Activated CD4-positive, alpha-beta T cell treated with anti-CD3 and anti-CD28 coated beads for 4 hours (primary cell): ENCODE measurements at places on chromosomes 3 and 15.

GRCh38 chr3:169813278-169813677 is 574 bp upstream of the LRRC34 start:
- DNase-seq: no peak

DNA sequence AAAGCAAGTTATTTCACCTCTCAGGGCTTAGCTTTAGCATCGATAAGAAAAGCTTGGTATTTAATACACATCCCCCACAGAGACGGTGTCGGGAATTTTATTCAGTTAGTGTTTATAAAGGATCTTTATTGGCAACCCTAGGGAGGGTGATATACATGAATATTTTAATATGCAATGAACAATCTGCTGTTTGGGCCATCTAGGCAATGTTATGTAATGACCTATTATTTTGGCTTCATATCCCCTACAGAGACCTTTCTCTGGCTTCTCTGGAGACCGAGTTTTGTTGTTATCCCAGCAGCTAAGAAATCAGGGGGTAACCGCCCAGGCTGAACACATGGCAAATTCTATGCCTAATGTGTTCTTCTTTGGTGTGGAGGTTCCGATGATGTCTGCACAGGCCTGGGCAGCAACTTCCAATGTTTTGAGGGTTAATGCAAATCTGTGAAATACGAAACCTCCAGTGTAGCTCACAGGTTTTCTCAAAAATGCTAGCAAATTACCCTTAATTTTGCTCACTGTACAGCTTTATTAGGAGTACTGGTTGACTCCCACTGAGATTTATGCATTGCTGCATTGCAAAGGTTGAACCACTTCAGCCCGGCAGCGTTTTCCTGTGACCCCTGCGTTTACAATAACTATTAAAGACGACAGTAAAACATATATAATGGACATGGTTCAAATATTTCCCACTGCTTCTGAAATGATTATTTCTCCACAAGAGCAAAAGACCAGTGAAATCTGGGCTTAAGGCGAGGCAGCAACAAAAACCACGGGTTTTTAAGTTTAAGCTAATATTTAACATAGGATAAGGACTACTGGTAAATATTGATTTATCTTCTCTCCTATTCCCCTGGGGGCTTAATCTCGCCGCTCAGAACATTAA is 298.3 kb upstream of the NR2E3 start:
- no peak for DNase-seq

DNA sequence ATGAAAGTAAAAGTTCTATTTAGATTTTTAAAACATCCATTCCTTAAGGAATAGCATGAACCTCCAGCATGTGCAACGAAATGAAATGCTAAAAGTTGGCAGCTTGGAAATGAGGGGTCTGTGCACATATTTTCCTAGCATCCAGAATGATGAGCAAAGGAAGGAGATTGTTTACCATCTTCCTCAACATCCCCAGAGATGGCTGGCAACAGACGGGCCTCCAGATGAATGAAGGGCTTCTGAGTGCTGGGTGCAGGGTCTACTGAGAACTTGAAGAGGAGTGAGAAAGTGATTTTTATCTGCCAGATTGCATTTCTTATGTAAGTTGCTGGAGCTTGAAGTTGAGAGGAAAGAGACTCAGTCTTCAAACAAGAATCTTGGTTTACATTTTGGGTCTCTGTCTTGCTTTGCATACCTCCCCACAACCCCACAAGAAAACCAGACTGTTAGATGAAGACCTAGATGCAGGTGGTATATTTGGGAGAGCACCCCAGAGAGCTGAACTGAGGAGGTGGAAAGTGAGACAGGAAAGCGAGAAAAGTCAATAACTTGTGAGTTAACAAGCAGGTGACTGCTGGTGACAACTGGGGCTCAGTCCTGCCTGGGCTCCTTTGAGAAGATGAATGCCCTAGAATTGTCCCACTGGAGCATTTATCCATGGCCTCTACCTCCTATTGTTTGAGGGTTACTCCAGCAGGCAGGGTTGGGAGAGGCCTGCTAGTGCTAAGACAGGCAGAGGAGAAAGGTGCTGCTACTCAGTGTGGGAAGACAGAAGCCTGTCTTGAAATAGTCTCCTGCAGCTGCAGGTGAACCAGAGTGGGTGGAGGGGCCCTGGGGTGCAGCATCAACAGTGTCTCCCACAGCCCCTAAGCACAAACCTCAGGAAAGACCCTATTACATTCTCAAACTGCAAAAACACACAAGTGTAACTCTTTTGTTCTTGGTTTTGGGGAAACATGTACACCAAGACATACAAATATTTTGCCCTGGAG is 10.5 kb upstream of the CCK start:
- no peak for DNase-seq

- no peak for DNase-seq
These were observed 10.7 kb upstream of the CSTA start for GRCh38 chr3:122314228-122314876.
